ENCODE measurements at places on chromosomes 3 and 15.

GRCh38 chr3:124276539-124277143 is 284.7 kb upstream of the ROPN1 start:
- DNase-seq = no peak

DNA sequence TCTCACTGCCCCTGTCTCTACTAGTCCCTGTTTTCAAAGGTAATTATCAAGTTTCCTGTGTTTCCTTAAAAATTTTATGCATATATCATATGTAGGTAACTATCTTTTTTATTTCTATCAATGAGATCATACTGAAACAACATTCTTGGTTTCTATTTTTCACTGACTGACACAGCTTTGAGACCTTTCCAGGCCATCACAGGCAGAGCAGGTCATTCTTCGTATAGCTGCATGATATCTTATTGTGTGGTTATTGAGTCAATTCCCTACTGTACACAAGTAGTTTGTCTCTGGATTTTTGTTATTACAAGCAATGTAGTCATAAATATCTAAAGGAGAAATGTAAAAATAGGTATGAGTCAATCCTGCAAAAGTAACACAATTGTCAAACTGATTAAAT is 169.6 kb downstream of the CFAP20DC start:
- DNase-seq = no peak

DNA sequence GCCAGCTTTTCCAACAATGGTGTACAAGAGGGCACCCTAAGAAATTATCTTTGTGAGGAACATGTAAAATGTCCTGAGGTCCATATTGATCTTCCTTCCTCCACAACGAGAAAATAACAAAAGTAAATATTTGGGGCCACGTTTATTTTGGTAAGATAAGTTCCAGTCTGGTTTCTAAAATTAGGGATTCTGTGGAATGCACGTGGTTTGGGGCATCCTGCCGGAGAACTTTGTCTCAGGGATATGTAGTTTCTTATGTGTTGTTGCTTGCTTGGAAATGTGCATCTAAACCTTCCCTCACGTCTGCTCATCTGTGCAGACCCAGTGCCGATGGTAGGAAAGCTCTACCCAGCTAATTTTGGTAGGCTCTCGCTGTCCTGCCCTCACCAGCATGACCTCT is 62.8 kb downstream of the CTDSPL start:
- DNase-seq = no peak

GRCh38 chr3:9170851-9171160 is 78.6 kb downstream of the SRGAP3 start:
- no peak for DNase-seq

GRCh38 chr3:59426821-59427565 is 377.2 kb upstream of the CFAP20DC start:
- peak; percentile 81 for DNase-seq

- no peak for DNase-seq
Observed at GRCh38 chr3:157042226-157042625, 117.7 kb downstream of the CCNL1 start.

DNA sequence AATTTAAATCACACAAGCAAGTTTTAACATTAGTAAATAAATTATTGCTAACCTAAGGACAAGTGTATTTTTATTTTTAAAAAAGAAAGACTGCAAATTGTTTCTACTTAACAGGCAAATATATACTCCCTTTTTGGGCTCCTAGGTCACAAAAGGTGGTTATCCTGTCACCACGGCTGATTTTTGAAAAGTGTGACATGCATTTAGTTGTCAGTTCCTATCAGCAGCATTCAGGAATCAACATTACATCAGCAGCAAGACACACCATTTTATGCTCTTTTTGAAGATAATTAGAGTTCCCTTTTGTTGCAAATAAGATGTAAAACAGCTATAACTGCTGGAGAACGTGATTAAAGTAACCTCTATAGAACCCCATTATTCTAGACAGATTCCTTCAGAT is 357.5 kb upstream of the TMCO5A start:
- DNase-seq = no peak

DNA sequence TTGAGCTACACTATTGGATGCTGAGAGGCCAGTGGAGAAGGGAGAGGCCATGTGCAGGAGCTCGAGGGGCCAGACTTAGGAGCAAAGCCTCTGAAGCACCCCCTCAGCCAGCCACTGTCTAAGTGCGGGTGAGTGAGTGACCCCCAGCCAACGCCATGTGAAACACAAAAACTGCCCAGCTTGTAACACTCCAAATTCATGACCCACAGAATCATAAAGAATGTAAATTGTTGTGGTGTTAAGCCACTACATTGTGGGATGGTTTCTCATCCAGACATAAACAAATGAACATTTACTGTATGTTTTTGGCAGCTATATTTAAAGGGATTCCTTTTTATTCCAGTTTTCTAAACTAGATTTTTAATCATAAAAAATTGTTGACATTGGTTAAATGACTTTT is 27.2 kb upstream of the TMEM158 start:
- no peak for DNase-seq

DNA sequence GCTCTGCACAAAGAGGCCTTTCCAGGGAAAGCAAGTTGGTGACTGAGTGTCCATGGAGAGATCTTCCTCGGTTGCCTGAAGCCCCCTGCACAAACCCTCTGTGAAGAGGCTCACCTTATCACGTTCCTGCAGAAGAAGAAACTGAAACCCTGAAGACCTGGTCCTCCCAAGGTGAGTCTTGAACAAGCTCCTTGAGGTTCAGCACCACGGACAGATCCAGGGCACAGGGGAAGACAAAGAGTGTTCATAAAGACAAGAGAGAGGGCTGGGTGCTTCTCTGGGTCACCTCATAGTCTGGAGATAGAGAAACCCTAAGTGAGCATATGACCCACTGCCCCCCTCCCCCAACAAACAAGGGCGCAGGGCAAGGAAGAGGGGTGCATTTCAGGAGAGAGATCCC is 21.7 kb upstream of the TBC1D21 start:
- no peak for DNase-seq

DNA sequence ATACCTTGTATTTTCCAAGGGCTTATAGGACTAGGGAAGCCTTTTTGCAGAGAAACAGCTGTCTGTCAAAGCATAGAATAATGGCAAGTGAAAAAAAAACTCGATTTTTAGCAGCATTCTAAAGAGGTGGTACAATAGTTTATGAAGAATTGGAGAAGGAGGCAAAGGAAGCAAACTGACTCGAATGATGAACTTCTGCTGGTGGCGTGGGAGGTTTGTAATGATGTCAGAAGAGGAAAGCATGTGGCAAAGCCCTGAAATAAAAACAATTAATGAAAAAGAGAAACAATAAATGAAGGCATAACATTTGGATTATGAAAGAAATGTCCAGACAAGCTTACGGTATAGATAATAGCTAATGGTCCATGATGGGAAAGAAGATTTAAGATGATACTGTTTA is 77.5 kb downstream of the RARB start:
- no peak for DNase-seq
